ENCODE measurements at places on chromosomes 5 and 9.

- no peak for DNase-seq
Measured at GRCh38 chr9:129682381-129682780, 16.9 kb downstream of the PRRX2 start.

DNA sequence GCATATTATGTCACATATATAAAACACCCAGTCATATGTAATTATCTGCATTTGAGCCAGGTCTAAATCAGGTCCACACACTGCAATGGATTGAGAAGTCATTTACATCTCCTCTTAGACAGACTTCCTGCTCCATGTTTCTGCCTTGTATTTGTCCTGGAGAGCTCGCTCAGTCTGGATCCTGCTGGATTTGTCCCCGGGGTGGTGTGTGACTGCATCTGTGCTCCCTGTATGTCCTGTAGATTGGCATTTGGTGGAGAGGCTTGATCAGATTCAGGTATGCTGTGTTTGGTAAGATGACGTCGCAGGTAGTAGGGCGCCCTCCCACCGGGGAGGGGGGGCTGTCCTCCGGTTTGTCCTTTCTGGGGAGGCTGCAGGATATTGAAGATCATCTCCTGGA is 33.6 kb upstream of the IER5L start:
- no peak for DNase-seq

- DNase-seq, result no peak
Measured at GRCh38 chr9:119280740-119281485, 88.3 kb downstream of the BRINP1 start.

GRCh38 chr9:87711857-87712800 is 13.8 kb upstream of the CTSL start:
- peak; percentile 58 for DNase-seq

- DNase-seq, result no peak
Measured at GRCh38 chr5:107337281-107337680, 333.5 kb downstream of the EFNA5 start.

DNA sequence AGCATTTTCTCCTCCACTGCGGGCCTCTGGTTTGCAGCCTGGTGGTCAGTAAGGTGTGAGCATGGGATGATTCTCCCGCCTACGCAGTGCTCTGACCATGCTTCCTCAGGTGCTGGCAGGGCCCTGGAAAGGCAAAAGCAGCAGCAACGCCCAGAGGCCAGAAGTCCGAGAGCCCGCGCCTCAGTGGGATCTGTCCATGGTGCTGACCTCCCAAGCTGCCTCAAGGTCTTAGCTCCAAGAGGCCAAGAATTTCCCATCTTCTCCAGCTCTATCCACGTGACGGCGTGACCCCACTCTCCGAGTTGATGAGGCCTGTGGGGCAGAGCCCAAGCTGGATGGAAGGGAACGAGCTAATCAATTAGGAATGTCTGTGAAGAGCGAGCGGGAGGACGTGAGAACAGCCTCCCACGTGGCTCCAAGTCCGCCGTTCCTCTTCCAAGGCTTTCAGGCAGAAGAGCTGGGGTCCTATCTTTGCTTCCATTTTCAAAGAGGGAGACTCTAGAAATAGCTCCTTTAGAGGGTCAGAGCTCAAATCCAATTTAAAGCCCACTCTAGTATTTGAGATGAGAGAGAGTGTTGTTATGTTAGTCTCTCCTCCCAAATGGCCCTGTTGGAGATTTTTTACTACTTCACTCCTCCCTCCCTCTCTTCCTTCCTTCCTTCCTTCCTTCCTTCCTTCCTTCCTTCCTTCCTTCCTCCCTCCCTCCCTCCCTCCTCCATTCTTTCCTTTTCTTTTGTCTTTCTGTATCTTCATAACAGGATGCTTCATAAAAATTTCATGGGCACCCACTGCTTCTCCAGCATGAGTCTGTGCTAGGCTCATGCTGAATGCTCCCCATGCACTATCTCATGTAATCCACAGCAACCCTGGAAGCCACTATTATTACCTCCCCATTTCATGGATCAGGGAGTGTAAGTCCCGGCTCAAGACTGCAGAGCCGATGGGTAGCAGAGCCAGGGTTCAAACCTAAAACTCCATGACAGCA is 69.3 kb downstream of the OLFM1 start:
- no peak for DNase-seq

DNA sequence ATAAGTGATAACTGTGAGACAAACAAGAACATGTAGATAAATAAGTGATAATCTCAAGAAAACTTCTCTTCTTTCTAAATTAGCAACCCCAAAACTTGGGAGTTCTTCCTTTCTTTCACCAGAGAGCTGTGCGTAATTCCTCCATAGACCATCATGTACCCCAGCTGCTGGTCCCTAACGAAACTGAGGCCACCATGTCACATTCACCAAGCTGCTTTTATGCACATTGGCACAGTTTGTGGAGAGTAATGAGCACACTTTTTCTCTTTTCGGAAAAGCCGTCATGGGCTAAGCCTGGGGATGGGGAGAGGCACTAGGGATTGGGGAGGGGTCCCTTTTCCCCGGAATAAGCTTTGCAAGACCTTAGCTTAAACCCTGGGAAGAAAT is 561.4 kb downstream of the BNC2 start:
- DNase-seq, result no peak

DNA sequence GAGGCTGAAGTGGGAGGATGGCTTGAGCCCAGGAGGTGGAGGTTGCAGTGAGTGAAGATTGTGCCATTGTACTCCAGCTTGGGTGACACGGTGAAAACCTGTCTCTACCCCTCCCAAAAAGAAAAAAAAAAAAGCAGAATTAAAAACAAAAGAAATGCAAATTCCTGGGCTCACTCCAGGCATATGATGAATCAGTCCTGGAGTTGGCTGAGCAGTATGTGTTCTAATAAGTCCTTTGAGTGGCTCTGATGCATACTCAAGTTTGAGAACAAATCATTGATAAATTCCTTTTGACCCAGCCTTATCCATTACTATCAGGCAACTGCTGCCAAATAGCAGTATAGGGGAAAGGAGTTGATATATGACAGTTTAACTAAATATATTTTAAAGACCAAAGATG is 28.3 kb downstream of the UHRF2 start:
- DNase-seq, result no peak

- no peak for DNase-seq
Measured at GRCh38 chr5:133200256-133200655, 148.4 kb downstream of the HSPA4 start.

DNA sequence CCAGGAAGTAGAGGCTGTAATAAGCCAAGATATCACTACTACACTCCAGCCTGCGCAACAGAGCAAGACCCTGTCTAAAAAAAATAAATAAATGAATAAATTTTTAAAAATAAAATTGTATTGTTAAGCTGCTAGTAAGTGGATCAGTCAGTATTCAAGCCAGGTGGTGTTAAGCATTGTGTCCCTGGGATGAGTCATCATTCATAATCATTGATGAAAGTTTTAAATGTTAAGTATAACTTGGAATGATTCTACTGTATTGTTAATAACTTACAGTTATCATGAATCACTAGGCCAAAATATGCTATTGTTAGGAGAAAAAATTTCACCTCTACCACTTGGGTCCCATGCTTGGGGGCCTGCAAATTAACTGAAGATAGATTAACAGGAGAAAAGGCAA is 38.2 kb downstream of the MED10 start:
- no peak for DNase-seq

DNA sequence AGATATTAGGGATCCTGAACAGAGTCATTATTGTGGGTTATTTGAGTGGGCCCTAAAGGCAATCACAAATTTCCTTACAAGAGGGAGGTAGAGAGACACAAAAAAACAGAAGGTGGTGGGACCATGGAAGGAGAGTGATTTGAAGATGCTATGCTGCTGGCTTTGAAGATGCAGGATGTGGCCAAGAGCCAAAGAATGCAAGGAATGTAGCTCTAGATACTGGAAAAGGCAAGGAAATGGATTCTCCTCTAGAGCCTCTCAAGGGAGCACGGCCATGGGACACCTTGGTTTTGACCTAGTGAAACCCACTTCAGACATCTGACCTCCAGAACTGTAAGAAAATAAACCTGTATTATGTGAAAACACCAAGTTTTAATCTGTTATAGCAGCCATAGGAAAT is 53.8 kb downstream of the TTC39B start:
- DNase-seq, result no peak

GRCh38 chr9:131404581-131404980 is 10.7 kb downstream of the PRRC2B start:
- DNase-seq, result no peak

Measured in AG04449 (cell line).